ENCODE measurements at places on chromosomes 1 and 21. TPM values are rescaled to one million over a fixed set of nuclear protein-coding genes. Genes with fewer than 3 reads are reported as not detected.

DNA sequence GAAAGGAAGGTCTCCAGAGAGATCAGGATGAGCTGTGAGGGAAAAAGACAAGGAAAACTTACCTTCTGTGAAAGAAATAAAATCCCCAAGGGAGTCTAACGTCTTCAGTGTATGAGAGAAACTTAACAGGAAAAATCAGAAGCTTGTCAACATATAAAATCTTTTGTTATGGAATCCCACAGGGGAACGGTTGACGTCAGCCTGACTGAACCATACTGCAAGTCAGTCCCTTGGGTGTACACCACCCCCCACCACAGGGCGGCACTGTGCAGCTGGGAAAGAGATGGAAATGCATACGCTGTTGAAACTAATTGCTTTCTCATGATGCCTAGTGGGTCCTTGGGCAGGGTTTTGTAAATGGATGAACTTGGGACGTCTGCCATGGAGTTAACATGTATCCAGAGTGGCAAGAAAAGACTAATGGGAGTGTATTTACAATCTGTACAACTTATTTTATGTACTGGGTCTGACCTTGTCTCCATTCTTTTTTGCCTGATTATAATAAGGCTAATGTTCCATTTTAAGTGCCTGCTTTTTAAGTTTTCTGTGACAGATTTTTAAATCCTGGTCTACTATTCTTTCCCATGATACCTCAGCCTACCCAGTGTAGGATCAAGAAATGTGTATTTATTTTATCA is 22.7 kb downstream of the UTP25 start:
- peak; percentile 69 for DNase-seq

DNA sequence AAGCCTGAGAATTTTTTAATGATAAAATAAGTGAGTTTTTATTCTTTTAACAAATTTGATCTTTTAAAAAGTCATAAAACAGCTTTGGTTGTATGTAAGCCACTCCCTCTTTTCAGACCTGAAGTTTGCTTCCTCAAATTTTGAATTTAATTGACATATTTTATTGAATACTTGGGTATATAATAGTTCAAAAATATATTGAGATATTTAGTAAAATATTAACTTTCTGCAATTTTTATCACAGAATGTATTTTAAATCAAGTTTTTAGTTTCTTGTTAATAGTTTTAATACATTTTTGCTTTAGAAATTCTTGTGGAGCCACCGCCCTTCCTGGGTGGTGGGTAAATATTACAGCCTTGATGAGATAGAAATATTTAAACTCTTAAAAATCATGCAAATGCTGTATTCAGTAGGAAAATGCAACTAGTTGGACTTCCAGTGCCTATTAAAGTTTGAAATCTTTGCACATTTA is 867 bp downstream of the PTPRC start:
- no peak for DNase-seq

Gene MYBPH
- total RNA-seq: 1.4 TPM

Gene ELF3
- total RNA-seq: not detected

Gene TSPEAR
- not detected for total RNA-seq

DNA sequence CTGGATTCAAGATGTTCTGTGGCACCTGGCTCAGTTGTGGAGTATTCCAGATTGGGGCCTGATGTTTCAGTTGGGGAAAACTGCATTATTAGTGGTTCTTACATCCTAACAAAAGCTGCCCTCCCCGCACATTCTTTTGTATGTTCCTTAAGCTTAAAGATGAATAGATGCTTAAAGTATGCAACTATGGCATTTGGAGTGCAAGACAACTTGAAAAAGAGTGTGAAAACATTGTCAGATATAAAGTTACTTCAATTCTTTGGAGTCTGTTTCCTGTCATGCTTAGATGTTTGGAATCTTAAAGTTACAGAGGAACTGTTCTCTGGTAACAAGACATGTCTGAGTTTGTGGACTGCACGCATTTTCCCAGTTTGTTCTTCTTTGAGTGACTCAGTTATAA is 7.2 kb downstream of the FPGT start:
- DNase-seq: no peak

GRCh38 chr1:150162862-150163706 is 13.4 kb downstream of the PLEKHO1 start:
- peak; percentile 99 for DNase-seq

- no peak for DNase-seq
These were observed 14.1 kb upstream of the PLXNA2 start for GRCh38 chr1:208258277-208258676.

GRCh38 chr1:232863544-232864275 is 58.5 kb downstream of the MAP10 start:
- DNase-seq: no peak

DNA sequence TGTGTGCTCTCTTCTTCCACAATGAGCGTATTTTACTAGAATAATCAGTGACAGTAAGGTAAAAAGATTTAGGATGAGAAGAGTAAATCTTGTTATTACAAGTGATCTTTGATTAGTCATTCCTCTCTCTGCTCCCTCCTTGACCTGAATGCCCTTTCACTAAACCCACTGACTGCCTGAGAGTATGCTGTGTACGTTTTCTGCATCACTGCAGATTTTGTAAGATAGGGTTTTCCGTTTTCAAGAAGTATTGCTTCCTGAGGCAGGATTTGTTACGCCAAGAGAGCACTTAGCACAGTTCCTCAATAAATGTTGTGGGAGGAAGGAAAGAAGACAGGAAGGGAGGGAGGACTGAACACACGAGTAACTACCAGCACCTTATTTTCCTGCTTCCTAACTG is 7.7 kb upstream of the LAMB3 start:
- DNase-seq: peak; percentile 63

GRCh38 chr1:64733581-64734286 is 11.1 kb upstream of the RAVER2 start:
- DNase-seq: peak; percentile 13

- DNase-seq: no peak
These were observed 8.2 kb downstream of the AMPD2 start for GRCh38 chr1:109627692-109628399.

GRCh38 chr1:38005195-38006007 is at the start of gene FHL3:
Gene FHL3, minus strand, starts transcription at chr1:38005514. Its CDS starts 6,102 bp downstream, at chr1:37999412.
- peak; percentile 46 for DNase-seq

DNA sequence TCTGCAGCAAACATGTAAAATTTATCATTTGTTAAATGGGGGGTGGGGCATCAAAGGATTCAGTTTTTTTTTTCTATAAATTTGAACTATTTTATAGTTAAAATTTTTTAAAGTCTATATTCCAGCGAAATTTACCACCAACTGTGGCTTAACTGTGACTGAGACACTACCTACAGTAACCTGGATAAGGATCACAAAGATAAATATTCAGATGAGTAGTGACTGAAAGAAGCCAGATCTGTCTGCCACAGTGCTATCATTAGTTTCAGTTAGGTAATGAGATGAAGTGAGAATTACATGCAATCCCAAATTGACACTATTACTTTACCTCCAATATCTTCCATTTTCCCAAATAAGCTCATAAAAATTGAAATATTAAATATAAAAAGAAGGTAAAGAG is 5.4 kb downstream of the SPATA6 start:
- DNase-seq: no peak

DNA sequence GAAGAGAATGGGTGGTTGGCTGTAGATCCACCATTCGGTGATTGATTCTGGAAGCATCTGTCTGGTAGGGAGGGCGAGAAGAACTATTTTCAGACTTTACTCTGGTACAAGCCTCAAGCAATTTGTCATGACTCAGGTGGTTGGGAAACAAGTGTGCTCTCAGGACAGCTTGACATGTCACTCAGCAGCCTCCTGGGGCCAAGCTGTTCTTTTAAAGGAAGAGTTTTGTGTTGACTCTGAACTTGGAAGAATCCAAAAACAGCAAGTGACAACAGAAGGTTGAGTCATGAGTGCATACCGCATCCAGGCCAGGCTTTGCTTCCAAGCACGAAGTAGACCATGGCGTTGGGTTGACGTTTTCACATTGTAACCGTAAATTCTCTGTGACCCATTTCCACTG is 65.9 kb downstream of the CLIC6 start:
- peak; percentile 85 for DNase-seq

GRCh38 chr1:50348449-50349241 is 74.6 kb downstream of the DMRTA2 start:
- DNase-seq: peak; percentile 60

DNA sequence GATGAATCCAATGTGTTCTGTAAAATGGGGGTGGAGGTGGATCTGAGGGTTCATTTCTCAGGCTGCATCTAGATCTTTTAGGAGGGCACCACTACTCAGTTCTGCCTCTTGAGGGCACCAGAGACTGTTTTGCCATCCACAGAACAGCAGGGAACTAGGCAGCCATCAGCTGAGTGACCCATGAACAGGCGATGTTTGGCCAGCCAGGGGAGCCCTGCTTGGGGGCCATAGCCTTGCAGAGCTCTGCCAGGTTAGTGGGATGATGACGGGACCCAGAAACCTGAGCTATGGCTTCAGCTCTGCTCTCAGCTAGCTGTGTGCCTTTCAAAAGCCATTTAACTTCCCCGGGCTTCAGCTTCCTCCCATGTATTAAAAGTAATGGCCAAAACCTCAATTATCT is 13.4 kb upstream of the NOS1AP start:
- peak; percentile 58 for DNase-seq

Gene SHE
- total RNA-seq: not detected

GRCh38 chr1:15124362-15125100 is 29.0 kb upstream of the TMEM51 start:
- no peak for DNase-seq

GRCh38 chr1:219498666-219499065 is 114.2 kb downstream of the ZC3H11B start:
- DNase-seq: no peak

- DNase-seq: peak; percentile 80
These were observed 10.8 kb upstream of the DUSP12 start for GRCh38 chr1:161738627-161739287.

- DNase-seq: peak; percentile 56
These were observed 116.0 kb downstream of the TTLL7 start for GRCh38 chr1:83882906-83883305.

Gene SPRR5
- total RNA-seq: not detected

Gene MTARC2
- 2.4 TPM for total RNA-seq

- DNase-seq: peak; percentile 11
These were observed 405.1 kb upstream of the ADAMTS5 start for GRCh38 chr21:27371975-27372331.

GRCh38 chr1:230976825-230977747 is 1.6 kb downstream of the TTC13 start:
- DNase-seq: no peak

DNA sequence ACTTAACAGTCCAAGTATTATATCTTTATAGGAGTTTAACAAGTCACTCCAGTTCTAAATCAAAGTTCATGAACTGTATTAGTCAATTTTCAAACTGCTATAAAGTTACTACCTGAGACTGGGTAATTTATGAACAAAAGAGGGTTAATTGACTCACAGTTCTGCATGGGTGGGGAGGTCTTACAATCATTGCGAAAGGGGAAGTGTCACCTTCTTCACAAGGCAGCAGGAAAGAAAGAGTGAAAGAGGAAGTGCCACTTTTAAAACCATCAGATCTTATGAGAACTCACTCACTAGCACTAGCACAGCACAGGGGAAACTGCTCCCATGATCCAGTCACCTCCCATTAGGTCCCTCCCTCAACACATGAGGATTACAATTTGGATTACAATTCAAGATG is 70.0 kb downstream of the CLCA4 start:
- no peak for DNase-seq

- no peak for DNase-seq
These were observed 392.5 kb upstream of the ESRRG start for GRCh38 chr1:217115404-217116380.

GRCh38 chr1:26160527-26161414 is 1.9 kb downstream of the FAM110D start:
- DNase-seq: no peak

Gene PRR9
- not detected for total RNA-seq

- DNase-seq: peak; percentile 93
These were observed 10.2 kb downstream of the BMP8A start for GRCh38 chr1:39501666-39502065.

Gene INSRR
- total RNA-seq: not detected

Gene LCE1F
- not detected for total RNA-seq

GRCh38 chr1:1630965-1631781 is 800 bp upstream of the MMP23B start:
- DNase-seq: no peak

Gene CDK11A
- total RNA-seq: 4.4 TPM

Gene CDA
- total RNA-seq: 23.9 TPM

GRCh38 chr1:228047183-228047466 is 35.4 kb upstream of the ARF1 start:
- DNase-seq: no peak

Gene CD1D
- total RNA-seq: 0.36 TPM

Gene AMY1C
- total RNA-seq: not detected

DNA sequence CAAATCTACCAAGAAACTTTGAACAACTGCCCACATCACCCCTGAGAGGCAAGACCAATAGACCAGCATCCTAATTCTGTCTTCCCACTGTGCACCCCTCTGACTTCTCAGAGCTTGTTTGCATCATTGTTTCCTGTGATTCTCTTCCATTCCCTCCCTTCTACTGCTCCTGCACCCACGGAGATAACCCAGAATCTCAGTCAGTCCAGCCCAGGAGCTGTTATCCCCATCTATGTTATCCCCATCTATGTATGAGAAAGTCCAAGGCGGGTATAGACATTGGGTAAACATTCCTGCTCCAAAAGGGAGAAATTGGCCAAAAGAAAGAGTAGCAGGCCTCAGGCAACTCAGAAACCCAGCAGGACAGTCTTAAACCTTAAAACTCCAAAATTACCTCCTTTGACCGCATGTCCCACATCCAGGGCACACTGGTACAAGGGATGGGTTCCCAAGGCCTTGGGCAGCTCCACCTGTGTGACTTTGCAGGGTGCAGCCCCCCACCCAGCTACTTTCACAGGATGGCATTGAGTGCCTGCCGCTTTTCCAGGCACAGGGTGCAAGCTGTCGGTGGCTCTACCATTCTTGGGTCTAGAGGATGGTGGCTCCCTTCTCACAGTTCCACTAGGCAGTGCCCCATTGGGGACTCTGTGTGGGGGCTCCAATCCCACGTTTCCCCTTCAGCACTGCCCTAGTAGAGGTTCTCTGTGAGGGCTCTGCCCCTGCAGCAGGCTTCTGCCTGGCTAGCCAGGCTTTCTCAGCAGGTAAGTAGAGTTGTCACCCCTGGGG is 414.8 kb downstream of the NPHP4 start:
- no peak for DNase-seq

DNA sequence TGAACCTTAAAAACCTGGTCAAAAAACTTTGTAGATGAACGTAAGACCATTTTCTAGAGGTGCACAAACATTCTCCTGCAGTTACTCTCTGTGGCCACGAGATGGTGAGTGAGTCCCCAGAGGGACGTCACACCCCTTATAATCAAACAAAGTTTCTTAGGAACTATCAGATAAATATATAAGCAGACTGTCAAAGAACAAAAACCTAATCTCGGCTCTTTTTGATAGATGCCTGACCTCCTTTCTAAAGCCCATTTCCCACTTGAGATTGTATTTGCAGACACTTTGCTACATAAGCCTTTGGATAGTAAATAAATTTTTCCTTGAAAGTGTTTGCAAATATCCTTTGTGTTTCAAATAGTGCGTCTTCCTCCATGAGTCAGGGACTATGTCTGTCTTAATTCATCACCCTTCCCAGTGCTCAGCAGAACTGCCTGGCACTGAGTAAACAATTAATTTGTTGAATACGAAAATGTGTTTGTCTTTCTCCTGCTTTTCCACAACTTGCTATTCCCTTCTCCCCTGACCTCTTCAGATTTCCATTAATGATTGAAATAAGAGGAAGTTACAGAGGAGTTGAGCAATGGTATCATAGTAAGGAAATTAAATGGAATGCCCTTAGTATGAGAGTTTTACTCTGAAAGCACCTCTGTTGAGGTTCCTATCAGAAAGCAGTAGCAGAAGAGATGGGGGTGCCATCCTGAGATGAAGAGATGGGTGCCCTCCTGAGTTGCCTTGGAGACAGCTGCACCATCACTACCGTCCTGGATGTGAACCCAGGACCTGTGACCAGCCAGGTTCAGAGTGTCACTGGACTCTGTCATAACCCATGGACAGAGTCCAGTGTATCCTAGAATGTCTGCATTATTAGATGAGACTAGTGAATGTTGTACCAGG is 57.8 kb upstream of the RAVER2 start:
- peak; percentile 39 for DNase-seq
